ENCODE measurements at places on chromosomes 6 and 20.
A peak's percentile ranks its signal among the peaks of the same experiment; 100 is the strongest.

DNA sequence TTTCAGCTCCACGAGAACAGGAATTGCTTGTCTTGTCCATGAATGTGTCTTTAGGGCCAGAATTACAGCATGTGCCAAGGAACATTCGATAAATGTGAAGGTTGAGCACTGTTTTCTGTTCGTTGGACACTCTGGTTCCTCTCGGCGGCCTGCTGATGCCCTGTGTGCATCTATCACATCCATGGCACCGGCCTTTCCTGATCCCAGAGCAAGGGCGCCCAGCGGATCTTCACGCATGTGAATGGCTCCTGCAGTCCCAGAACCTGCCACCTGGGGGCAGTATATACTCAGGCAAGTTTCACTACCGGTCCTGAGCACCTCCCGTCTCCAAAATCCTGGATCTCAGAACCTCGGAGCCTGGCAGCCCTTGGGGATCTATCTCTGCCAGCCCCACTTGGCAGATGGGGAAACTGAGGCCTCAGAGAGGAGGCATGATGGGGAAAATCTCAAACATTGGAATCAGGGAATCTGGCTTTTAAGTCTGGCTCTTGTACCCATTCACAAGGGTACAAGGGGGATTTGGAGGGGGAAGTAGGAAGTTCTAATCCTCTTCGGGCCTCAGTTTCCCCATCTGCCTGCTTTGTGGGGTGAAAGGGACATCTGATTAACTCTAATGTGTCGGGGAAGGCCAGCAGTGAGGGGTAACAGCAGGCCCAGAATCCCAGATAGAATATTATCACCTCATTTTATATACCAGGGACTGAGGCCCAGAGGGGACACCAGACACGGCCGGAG, 4.3 kb upstream of the CEBPB start:
- peak; percentile 89 for DNase-seq

GRCh38 chr6:38452816-38453660, 186.7 kb downstream of the BTBD9 start:
- no peak for DNase-seq

DNA sequence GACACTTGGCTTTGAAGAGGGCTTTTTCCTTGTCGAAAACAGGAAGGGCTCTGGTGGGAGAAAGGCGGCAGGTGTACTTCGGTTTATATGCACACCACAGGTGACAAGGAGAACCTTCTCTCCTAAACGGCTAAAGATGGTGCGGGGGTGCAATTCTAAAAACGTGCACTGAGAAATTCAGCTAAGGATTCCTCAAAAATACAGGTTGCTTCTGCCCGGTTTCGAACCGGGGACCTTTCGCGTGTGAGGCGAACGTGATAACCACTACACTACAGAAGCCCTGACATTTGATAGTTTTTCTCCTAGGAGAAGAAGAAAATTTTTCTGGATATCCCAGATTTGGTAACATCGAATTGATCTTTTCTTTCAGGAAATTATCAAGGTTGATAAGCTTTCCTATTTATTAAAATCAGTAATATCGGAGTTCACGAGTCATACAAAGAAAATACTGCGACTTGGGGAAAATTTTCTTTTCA, 32.0 kb downstream of the POM121L2 start:
- DNase-seq, result peak; percentile 28

DNA sequence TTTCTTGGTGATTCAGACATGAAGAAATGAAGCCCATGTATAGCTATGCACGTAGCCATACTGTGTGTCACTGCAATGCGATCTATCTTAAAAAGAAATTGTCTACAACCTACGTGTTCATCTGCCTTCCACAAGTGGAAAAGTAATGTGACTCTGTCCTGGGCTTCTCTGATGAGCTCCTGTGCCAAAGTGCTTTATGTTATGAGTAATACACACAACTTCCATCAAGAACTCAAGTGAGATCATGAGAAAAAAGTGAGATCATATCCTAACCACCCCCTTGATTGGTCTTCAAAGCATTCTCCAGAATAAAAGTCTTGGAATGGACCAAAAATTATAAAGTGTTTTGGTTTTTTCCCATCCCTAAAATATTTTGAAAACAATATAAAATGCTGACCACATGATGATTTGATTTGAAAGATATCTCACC, 114.3 kb downstream of the DST start:
- no peak for DNase-seq

- no peak for DNase-seq
These were observed 1.2 kb downstream of the ZNF335 start for GRCh38 chr20:45970646-45971424.

DNA sequence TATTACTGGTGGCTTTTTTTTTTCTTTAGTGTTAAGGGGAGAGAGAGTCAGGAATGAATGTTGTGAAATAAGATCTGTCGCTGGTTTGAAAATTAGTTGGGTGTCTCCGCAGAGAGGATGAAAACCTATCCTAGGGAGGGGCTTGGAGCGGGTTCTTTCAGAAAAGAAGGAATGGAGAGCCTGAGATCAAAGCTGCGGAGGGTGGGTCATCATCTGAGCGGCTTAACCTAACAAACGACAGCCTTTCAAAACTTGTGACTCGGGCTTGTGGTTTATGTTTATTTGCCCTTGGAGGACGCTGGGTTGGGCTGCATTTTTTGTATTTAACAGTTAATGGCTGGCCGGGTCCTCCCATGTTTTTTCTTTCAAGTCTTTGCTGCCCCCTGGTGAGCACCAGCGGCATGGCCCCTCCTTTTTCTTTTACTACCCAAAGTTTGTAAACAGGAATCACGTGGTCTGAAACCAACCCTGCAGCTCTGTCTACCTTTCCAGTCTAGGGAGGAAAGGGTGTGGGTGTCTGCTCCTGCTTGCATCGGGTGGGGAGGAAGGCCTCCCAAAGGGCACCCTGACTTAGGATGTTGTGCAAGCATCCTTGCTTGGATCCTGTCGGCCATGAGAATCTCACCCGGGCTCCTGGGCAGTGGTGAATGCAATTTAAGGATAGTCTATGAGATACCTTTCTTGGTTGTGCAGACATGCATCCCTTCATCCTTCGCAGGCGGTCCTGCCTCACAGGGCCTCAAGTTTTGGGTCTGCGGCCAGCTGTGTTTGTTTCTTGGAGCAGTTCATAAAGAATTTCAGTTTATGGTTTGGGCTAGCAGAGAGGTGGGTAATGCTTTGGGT, 2.2 kb downstream of the PIM1 start:
- peak; percentile 87 for DNase-seq

GRCh38 chr6:6317386-6317785, 3.1 kb downstream of the F13A1 start:
- DNase-seq, result no peak

- DNase-seq, result no peak
These were observed 12.5 kb upstream of the FOXC1 start for GRCh38 chr6:1597121-1597744.

DNA sequence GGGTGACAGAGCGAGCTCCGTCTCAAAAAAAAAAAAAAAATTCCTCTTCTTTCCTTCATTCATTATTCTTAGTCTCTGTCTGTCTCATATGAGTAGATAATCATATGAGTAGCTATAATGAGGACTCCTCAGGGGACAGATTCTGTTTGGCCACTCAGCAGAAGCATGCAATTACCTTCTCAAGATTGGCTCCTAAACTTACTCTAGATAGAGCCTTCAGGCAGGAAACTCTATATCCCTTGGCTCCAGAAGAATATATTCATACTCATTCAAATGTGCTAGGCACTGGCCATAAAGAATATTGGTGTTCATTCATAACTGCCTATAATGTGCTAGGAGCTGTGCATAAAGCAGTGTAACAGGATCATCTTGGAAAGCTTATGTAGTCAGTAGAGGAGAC, 2.2 kb upstream of the ACAT2 start:
- DNase-seq, result no peak

DNA sequence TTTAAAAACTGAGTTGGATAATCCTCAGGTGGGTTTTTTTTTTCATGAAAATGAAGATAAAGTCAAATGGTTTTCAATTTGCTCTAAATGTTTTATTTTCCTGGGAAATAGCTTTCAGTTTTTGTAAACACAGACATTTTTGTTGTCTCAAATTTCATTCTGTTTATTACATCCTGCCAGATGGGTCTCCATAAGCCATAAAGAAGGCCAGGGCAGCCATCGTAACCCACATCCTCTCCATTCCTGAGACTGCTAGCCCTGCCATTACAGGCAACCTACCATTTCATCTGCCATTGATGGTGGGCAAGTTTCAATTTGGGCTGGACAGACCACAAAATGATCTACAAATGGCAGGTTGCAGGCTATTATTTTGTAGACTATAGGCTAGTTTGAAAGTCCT, 60.8 kb downstream of the BTBD3 start:
- DNase-seq, result no peak

DNA sequence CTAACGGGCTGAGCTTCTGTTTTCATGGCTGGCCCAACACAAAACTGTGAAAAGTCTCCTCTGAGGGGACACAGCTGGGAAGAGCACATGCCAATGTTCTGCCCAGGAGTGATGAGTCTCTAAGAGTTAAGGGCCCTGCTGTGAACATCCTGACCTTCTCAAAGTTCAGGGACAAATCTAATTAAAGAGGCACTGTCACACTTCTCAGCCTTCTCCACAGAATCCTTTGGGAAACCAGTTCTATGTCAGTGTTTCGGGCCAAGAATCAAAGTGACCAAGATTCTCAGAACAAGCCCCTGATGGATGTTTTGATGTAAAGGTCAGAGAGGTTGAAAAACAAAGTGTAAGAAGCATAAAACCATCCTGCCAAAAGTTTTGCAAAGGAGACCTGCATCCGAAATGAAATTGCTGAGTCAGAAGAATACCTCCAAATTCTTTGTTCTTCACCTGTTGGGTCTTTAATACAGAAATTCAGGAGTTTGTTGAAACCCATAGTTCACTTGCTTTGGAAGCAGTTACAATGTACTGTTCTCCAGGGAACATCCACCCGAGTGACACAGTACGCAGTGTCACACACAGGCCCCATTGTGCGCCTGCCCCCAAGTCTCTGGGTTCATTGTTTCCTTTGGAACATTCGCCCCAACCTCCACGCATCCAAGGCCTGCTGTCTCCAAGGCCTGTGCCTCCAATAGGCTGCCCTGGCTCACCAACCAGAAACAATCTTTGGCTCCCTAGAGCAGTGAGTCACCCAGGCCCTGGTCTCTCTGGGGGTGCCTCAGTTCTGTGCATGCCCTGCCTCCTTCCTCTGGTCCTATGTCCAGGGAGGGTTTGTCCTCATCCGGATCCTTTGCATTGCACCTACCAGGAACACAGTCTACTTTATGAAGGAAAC, 65.5 kb upstream of the QKI start:
- no peak for DNase-seq

DNA sequence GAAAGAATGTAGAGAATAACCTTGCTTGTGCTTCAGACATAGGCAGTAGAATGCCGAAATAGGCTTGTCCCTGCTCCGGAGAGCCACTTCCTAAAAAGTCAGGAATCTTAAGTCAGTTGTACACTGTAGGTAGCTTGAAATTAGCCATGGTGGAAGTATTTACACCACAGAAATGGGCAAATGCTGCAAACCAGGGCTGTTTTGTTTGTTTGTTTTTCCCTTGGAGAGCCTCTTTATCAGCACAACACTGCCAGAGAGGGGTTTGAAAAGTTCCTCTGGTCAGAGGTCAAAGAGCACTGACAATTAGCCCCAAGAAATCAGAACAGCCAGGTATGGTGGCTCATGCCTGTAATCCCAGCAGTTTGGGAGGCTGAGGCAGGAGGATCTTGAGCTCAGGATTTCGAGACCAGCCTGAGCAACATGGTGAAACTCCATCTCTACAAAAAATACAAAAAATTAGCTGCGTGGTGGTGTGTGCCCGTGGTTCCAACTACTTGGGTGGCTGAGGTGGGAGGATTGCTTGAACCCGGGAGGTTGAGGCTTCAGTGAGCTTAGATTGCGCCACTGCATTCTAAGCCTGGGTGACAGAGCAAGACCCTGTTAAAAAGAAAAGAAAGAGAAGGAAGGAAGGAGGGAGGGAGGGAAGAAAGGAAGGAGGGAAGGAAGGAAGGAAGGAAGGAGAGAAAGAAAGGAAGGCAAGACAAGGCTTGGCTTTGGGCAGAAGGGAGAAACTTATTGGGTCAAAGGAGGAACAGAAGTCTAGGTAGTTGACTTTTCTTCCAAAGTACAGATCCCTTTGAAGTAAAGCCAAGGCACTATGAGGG, 61.0 kb upstream of the ZMYND8 start:
- no peak for DNase-seq

DNA sequence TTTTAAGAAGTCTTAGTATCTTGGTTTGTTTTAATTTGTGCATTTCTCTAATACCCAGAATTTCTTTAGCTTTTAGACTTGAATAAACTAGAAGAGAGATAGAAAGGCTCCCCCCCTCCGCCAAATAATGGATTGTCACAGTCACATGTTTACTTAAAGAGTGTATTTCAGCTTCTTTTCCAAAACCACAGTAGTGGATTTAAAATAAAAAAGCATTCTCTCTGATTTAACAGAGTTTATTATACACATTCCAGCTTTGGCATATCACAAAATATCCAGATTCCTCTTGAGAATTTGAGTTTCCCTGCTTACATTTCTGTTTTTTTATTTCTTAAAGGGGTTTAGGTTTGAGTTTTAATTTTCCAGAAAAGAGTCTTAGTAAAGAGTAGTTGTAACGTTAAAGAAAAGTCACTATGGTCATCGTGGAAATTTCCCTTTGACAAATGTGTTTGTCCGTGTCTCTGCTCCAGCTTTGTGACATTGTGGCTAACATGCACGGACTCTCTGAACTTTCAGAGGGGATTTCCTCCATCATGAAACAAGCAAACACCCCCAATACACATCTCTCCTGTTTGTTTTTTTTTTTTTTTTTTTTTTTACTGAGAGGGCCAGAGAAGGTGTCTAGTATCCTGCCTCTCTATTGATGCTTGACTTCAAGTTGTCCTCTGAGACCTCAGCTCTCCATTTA, 113.5 kb upstream of the SUPT3H start:
- DNase-seq, result no peak

GRCh38 chr6:159045801-159046200, 1.0 kb upstream of the TAGAP start:
- DNase-seq, result no peak

- DNase-seq, result peak; percentile 66
These were observed 123.7 kb upstream of the BTN3A2 start for GRCh38 chr6:26241033-26241895.

DNA sequence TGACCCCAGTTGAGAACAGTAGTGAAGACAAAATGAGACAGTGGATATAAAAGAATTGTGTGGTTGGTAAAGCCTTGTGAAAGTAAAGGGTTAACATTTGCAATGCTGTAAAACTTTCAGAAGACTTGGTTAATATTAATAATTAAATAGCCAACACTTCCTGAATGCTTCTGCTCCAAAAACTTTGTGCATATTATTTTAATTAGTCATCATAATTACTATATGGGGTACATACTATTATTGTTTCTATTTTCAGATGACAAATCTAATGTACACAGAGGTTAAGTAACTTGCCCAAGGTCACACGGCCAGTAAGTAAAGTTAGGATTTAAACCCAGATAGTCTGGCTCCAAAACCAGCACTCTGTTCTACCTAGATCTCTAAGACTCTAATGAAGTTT, 291.3 kb downstream of the OGFRL1 start:
- no peak for DNase-seq
